ENCODE measurements at places on chromosomes 5 and 9.

GRCh38 chr5:149323621-149324205, 21.6 kb upstream of the GRPEL2 start:
- no peak for DNase-seq

GRCh38 chr5:78756858-78757257, 108.3 kb upstream of the LHFPL2 start:
- DNase-seq: no peak

- no peak for DNase-seq
These were observed 126.3 kb downstream of the TRIO start for GRCh38 chr5:14269395-14269794.

DNA sequence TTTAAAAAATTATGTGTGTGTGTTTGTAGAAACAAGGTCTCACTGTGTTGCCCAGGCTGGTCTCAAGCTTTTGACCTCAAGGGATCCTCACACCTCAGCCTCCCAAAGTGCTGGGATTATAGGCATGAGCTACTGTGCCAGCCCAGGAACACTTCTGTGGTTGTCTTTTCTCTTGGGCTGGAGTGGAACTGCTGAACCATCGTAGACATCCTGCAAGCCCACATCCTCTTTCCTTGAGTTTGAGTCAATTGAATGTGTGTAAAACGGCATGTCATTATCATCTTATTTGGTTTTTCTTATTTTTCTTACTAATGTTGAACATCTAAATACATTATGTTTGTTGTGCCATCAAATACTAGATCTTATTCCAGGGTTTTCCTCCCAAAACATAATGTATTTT, 40.0 kb downstream of the EHMT1 start:
- DNase-seq: no peak

- DNase-seq: peak; percentile 86
These were observed 185.5 kb upstream of the KCNN2 start for GRCh38 chr5:114176356-114176755.

GRCh38 chr5:3599226-3600105, 3.8 kb downstream of the IRX1 start:
- no peak for DNase-seq

GRCh38 chr5:110335361-110336066, 391.0 kb downstream of the TMEM232 start:
- DNase-seq: peak; percentile 4

DNA sequence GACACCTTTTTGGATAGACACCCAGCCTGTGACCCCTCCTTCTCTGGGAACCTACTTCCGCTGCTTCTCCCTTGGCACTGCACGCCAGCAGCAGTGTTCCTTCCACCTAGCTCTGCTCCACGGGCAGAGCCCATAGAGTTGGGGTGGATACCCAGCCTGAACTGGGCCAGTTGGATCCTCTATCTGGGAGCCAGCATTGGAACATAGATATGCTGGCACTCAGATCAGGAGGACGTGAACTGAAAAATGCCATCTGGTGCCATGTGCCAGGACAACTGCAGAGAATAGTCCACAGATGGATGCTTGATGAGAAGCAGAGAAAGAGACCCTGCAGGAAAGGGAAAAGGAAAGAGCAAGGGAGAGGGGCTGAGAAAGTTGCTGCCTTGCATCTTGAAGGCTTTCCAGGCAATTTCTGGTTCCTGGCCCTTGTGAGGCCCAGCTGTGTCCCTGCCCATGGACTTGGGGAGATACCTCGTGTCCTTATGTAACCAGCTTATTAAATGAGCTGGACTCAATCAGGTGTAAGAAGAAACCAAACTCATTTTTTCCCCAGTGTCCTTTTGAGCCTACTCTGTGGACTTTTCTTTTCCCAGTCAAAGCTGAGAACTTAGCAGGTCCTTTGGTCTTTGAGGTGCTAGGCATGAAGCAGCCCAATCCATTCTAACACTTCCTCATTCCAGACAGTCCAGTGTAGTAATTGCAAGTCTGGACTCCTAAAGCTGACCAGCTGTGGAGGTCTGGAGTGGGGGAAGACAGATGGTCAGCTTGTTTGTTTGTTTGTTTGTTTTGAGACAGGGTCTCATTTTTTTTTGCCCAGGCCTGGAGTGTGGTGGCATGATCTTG, 39.1 kb downstream of the ANGPTL2 start:
- no peak for DNase-seq

GRCh38 chr9:114461468-114461867, 43.8 kb downstream of the WHRN start:
- no peak for DNase-seq

DNA sequence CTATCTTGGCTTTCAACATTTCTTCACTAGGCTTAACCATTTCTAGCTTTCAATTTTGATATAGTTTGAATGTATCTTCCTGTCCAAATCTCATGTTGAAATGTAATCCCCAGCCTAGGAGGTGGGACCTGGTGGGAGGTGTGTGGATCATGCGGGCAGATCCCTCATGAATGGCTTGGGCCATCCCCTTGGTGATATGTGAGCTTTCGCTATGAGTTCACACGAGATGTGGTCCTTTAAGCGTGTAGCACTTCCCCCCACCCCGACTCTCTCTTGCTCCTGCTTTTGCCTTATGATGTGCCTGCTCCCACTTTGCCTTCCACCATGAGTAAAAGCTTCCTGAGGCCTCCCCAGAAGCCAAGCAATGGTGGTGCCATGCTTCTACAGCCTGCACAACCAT, 40.6 kb downstream of the PHAX start:
- no peak for DNase-seq

- peak; percentile 33 for DNase-seq
These were observed 18.2 kb downstream of the RIOK2 start for GRCh38 chr5:97164846-97165245.

DNA sequence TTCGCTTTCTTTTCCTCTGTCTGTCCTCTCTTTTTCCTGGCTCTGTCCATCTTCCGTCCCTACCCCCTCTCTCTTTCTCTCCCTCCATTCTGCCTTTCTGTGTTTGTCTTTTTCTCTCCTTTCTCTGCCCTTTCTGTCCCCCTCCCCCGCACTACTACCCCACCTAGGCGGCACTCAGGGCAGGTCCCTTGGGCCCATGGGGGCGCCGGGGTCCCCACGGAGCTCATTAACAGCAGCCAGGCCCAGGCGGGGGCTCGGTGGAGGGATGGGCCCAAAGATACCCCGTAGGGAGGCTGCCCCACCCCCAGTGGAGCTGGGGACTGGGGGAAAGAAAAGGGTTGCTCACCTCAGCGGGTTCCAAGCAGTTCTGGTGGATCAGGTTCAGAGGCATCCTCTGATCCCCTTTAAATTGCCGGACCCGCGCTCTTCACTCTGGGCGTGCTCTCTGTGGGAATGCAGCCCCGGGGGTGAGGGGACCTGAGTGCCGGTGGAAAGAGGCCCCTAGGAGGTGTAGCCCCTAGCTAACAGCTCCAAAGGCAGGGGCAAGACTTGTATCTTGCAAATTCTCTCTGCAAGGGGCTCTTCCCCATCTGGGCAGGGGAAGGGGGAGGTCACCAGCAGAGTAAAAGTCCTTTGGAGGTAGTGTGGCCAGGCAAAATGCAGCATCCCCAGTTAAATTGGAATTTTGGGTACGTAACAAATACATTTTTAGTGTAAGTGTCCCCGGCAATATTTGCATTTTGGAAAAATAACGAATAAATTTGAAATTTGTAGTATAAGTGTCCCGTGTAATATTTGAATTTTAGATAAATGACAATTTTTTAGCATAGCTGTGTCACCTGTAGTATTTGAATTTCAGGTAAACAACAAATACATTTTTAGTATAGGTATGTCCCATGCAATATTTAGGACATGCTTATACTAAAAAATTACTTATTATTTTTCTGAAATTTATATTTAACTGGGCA, 7.4 kb downstream of the LHX2 start:
- DNase-seq: no peak

DNA sequence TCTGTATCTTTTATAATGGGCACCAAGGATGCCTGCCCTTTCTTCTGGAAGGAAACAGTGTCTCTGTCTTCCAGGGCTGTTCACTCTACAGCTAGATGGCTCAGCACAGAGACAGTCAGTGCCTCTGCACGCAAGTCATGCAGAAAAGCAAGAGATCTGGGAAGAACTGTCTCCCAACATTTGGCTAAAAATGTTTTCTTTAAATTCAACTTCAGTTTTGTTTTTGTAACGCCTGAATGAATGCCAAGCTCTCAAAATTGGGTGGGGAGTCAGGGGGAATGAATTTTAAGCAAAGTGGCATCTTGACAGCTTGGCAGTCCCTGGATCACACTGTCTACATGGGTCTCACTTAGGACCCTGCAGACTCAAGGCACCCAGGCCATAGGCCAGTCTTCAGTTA, 12.6 kb downstream of the OLFML2A start:
- DNase-seq: no peak

GRCh38 chr5:40572391-40572790, 107.3 kb upstream of the PTGER4 start:
- no peak for DNase-seq

GRCh38 chr5:113169720-113170119, 193.1 kb downstream of the DCP2 start:
- no peak for DNase-seq

DNA sequence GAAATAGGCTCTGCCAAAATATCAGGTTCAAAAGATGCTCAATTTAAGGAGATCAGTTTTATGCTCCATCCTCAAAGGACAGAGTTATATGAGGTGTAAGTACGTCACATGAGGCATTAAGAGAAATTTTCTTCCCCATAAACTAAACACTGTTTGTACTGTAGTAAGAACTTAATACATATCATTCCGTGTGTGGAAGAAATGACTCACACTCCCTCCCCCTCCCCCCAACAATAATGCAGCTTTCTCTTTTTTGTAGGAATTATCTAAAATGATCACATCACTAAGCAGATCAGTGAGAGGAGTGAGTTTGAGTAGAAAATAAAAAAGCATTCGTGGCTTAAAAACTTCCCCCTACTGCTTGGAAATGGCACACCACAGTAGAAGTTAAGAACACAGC, 2.2 kb downstream of the CDH12 start:
- DNase-seq: no peak

- no peak for DNase-seq
These were observed 65.6 kb upstream of the TRIO start for GRCh38 chr5:14077501-14077900.

GRCh38 chr5:119088438-119088837, 17.6 kb downstream of the DMXL1 start:
- DNase-seq: no peak

DNA sequence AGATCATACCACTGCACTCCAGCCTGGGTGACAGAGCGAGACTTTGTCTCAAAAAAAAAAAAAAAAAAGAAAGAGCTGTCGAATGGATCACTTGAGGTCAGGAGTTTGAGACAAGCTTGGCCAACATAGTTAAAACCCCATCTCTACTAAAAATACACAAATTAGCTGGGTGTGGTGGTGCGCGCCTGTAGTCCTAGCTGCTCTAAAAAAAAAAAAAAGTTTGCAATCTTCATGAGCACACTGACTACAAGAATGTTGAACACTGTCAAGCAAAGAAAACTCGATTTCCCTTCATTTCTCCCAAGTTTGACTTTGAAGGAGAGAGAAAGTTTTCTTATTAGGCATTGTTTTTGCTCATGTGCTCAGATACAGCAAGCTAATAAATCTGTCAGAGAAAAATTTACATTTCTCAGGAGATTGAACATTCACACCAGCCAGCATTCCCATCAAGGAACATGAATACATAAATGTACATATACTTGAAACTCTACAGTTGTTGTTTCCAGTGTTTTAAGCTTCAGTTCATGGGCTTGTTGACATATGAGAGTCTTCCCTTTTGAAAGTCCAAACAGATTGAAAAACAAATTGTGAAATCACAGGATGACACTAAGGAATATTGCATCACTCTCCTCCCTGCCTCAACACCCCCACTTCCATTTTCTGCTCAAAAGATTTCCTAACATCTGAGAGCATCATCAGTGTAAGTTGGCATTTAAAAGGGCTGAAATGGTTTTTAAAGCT, 81.8 kb downstream of the ARRDC3 start:
- DNase-seq: peak; percentile 23

- peak; percentile 63 for DNase-seq
These were observed 12.4 kb downstream of the NFIL3 start for GRCh38 chr9:91411096-91411771.

- no peak for DNase-seq
These were observed 93.7 kb upstream of the GDNF start for GRCh38 chr5:37933576-37933975.

GRCh38 chr5:102368392-102368791, 72.3 kb upstream of the SLCO4C1 start:
- no peak for DNase-seq

GRCh38 chr5:60634051-60634450, 65.9 kb downstream of the DEPDC1B start:
- no peak for DNase-seq

DNA sequence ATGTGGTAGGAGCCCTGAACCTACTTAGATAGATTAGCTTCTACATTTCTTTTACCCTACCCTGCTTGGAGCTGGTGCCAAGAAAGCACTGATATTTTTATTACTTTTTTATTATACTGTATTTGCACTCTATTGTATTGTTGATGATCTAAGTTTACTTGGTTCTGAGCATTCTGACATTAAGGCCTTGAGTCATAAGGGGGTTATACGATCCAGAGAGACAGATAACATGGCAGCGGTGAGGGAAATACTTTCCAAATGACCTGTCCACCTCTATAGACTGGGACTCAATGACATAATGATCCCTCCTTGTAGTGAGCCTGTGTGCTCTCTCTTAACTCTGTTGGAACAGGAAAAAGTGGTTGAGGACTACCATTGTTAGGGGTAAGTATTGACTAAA, 176.3 kb downstream of the MAN2A1 start:
- DNase-seq: peak; percentile 94

DNA sequence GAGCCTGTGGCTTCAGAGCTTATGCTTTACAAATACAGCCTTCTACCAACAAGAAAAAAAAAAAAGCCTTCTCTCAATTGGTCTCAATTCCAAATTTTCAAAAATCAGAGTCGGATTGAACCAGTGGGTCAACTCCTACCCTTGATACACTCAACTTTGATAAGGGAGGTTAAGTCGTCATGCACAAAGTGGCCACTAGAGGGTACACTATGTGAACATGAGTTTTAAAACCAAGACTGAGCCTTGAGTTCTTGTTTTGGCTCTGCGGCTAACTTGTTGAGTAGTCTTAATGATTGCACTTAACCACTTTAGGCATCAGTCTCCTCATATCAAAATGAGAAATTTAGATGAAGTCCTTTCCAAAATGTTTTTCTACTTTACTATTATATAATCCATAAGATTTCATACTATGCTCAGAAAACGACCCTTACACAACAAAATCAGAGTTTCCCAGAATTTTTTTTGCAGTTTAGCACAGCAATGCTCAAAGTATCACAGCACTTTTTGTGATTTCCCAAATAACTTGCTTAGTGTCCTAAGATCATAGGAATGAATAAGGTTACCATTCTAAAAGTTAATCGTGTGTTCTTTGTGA, 92.9 kb upstream of the MTAP start:
- DNase-seq: peak; percentile 80

GRCh38 chr5:109247986-109248385, 161.8 kb downstream of the PJA2 start:
- no peak for DNase-seq

DNA sequence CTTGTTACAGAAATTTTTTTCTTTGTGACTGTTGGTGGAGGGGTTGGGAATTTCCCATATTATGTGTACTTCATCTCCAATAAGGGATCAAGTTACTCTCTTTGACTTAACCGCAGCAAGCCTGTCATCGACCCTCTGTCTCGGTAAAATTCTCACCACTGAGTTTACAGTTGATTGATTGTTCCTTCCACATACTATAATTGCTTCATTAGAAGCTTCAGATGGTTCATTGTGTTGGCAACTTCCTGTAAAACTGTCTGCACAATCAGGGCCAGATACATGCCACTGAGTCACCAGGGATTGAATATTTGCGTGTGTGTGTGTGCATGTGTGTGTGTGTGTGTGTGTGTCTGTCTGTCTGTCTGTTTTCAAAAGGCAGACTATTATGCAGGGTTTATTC, 176.6 kb downstream of the ZNF462 start:
- DNase-seq: peak; percentile 60

GRCh38 chr9:119453490-119453911, 84.3 kb upstream of the BRINP1 start:
- DNase-seq: no peak
